NCI-H2081 treated with DMSO at 0.1 percent for 48 hours (cell line): ENCODE measurements at places on chromosomes 2 and 18.

GRCh38 chr2:105039559-105039958 is 1.7 kb downstream of the MRPS9 start:
- DNase-seq: no peak

- DNase-seq: no peak
Observed at GRCh38 chr2:156405586-156405985, 30.6 kb upstream of the GPD2 start.

- no peak for DNase-seq
Observed at GRCh38 chr18:79356435-79356834, 39.3 kb upstream of the NFATC1 start.

DNA sequence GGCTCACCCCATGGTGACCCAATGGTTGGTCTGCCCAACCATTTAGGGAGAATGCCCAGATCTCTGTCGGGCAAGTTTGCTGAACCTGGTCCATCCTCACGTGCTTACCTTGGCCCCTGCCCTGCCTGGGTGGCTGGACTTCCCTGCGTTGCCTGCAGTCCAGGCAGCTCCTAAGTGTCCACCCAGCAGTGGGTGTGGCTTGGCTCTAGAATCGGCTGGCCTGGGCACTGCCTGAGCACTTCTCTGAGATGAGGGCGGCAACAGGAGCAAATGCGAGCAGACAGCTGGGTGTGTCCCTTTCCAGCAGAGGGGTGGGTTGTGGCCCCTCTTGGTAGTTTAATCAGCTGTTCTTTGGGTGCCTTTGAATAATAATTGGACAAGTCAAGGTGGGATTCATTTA is 11.3 kb downstream of the PCARE start:
- DNase-seq: no peak

GRCh38 chr2:27762951-27763906 is 8.3 kb upstream of the MRPL33 start:
- no peak for DNase-seq

DNA sequence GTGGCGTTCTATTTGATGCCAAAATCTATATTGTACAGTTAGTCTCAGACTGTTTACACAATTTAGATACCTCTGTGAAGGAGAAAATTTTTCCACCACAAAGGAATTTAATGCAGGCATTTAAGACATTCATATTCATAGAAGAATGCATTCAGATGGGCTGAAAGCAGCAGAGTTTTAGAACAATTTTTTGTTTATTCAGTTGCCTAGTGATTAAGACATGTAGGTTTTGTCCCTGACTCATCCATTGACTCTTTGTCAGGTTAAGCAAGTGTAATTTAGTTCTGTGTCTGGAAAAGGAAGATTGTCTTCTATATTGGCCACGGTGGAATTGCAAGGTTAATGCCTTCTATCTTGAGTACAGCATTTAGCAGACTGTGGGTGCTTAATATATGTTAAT is 515.0 kb downstream of the PARD3B start:
- DNase-seq: no peak

DNA sequence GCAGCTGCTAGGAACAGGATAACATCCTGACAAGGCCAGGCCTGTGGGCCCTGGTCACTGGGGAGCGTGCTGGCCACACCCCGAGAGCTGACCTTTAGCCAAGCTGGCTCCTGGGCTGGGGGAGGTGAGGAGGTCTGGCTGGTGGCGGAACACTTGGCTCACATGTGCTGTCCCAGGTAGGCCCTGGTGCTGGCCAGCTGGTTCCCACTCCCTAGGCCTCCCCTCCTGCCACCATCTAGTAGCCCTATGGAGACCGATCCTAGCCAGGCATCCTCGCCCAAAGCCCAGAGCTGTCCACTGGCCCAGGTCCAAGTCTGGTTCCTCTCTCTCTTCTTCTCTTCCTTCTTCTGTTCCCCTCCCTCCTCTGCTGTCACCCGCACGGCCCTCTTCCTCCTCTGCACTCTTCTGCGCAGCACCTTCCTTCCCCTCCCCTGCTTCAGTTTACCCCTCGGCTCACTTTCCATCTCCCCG is 52.4 kb downstream of the TNS1 start:
- DNase-seq: no peak

GRCh38 chr2:58701688-58702301 is 460.7 kb upstream of the FANCL start:
- DNase-seq: no peak

- no peak for DNase-seq
Observed at GRCh38 chr2:74441690-74442482, at the start of gene RTKN. Gene RTKN (minus strand): TSS chr2:74441937. CDS start chr2:74441816, 121 bp downstream.

DNA sequence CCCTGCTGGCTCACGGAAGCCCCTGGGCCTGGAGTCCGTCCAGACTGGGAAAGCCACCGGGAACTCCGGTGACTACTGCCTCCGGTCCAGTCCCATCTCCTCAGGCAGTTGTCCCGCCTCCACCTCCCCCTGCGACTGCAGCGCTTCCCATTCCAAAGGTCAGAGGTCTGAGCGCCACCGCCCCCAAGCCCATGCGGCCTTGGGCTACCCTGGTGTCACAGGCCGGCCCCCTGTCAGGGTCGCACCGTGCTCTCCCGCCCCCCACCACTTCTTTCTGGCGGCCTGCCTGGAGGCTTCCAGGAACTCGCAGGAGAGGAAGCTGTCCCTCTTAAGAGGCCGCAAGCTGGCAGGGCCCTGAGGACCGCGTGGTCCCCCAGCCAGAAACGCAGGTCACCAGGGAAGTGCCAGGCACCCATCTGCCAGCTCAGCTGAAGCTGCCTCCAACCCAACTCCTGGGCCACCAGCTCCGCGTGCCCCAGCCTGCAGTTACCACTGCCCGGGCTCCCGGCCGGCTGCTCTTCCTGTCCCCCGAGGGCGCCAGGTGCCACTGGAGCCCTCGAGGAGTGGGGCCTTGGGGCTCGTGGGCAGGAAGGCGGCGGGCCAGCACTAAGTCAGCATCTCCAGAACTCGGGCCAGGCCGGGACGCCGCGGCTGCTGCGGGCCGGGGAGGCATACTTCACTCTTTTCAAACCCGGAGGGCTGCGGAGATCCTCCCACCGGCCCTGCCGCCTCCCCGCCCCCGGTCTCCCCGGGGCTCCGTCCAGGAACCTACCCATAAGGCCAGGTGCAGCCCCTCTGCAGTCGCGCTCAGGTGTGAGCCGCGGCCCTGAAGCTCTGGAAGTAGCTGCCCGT is 83.3 kb upstream of the POMC start:
- DNase-seq: no peak

DNA sequence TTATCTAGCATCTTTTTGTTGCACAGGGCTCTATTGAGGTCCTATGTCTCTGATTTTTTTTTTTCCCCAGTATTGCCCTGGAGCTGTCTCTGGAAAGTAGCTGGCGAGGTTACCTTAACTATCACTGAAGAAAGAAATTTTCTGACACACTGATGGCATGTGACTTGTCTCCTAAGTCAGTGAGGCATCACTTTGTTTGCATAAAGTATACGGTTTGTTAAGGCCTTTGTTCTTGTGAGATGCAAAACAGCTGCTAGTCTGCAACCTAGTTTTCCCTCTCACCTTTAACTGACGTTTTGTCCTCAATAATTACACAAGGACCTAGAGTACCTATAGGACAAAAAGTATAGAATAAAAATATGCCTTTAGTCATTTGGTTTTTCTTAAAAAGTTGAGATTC is 41.8 kb downstream of the UBXN4 start:
- DNase-seq: no peak

GRCh38 chr2:152376385-152376784 is 41.4 kb downstream of the FMNL2 start:
- no peak for DNase-seq

- DNase-seq: no peak
Observed at GRCh38 chr2:175633227-175633626, 368.8 kb downstream of the LNPK start.

DNA sequence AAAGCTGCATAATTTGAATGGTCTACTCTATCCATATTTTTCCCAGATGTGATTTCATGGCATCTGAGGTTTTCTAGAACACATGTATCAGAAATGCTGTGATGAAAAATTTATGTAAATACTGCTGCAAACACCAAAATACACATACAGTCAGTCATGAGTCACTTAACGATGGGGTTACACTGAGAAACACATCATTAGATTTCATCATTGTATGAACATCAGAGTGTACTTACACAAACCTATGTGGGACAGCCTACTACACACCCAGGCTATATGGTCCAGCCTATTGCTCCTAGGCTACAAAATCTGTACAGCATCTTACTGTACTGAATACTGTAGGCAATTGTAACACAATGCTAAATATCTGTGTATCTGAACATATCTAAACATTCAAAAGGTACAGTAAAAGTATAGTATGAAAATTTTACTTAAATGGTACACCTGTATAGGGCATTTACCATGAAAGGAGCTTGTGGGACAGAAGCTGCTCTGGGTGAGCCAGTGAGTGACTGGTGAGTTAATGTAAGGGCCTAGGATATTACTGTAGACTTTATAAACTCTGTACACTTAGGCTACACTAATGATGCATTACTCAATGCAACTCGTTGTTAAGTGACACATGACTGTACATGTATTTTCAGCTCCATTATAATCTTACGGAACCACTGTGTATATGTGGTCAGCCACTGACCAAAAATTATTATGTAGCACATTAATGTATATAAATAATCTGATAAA is 33.5 kb downstream of the PNO1 start:
- DNase-seq: no peak

DNA sequence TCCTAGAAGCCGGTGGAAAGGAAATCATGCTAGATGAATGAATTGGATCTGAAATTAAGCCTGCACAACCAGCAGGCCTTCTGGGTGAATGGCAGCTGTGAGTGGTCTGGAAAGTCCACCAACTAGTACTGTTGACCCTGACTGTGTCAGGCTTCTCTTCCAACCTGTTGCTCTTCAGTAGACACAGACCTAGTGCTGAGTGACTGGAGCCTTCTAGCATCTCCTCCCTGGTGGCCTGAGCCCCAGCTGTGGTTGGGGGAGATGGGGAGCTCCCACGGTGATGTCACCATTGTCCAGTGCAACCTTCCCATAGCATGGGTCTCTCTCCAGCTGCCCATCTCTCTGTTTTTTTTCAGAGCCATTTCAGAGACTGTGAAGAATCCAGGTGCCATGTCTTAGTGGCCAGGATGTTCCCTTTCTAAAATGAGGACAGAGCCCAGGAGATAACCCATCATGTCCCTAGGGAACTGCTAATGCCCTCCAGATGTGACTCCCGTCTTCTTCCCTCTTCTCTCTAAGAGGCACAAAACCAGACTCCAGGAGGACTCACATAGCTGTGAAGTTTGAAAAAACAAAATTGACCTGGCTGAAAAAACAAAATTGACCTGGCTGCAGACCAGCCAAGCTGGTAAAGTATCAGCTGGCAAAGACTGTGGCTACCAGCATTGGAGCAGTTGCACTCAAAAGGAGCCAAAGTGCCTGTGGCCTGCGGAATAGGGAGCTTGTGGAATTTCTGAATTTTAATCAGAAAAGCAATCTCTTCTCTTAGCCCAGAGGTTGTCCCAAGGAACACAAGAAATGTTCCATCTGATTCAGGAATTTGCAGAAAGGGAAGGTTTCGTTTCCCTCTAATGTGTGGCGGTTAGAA is 67.4 kb upstream of the RPL31 start:
- DNase-seq: no peak

- no peak for DNase-seq
Observed at GRCh38 chr2:75053484-75054112, 95.2 kb downstream of the POLE4 start.

GRCh38 chr2:73832930-73833329 is 4.2 kb downstream of the STAMBP start:
- DNase-seq: no peak

DNA sequence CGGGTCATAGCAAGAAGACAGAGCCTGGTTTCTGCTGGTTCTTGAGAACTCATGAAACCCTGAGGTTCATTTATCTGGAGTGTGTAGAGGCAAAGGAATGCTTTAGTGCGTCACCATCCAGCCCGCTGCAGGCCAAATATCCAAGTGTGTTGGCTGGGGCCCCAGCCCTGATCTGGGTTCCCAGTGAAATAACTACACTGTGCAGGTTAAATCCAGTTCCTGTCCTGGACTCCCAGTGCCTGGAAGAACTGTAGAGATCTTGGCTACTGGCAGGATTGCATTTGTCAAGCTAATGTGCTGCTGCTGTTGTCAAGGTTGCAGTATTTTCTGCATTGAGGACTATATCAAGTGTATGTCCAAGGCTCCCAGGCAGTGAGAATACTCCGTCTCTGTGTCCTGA is 89.9 kb downstream of the MAPK4 start:
- no peak for DNase-seq

GRCh38 chr2:162968306-162968705 is 129.7 kb upstream of the KCNH7 start:
- no peak for DNase-seq

GRCh38 chr18:35407871-35408481 is 30.8 kb upstream of the ZNF396 start:
- DNase-seq: peak; percentile 18

DNA sequence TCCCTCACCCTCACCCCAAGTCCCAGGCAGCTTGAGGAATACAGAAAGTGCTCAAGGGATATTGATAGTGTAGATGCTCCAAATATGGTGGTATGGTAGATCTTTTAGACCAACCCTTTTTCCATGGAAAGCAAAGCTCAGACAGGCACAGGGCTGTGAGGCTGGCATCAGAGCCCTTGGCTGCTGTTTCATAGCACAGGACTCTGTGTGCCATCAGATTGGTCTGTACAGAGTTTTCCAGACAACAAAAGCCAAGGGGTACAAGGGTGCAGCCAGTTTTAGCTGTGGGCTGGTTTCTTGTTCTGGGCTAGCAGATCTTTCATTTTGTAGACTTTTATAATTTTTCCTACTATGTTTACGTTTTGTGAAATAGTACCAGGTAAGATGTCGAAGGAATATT is 296.9 kb upstream of the TNP1 start:
- no peak for DNase-seq

DNA sequence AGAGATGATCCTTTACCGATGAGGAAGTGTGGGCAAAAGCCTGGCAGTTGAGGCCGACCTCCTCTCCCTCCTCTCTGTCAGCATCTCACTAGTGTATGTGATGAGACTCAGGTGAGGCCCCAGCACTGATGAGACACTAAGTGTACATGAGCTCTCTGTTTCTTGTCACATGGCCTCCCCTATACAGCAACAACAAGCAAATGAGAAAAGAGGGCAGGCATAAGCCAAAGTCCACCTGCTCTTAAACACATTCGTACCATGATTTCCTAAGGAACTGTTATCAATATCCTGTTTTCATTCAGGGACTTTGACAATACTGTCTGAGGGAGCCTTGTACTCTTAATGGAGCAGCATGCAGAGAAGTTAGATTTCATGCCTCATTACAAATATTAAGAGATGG is 113.0 kb downstream of the CNTNAP5 start:
- DNase-seq: no peak

DNA sequence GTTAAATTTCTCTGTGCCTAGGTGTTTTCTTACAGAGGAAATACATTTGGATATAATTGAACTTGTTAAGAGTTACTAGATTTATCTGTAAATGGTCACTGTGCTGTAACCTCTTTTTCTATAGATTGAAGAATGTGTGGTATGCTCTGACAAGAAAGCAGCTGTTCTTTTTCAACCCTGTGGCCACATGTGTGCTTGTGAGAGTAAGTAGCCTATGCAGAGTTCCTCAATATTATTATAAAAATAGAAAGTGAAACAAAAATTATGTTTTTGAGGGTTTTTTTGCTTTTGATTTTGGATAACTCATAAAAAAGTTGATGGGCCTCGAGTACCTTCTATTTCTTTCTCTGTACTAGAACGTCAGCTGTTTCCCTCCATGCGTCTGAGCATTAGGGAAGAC is 112.4 kb downstream of the MIB1 start:
- no peak for DNase-seq

- no peak for DNase-seq
Observed at GRCh38 chr2:31483246-31483645, 68.7 kb upstream of the XDH start.
